LHCN-M2 (cell line): ENCODE measurements at places on chromosomes 7 and 10. TPM values are rescaled to one million over a fixed set of nuclear protein-coding genes. Genes with fewer than 3 reads are reported as not detected.

DNA sequence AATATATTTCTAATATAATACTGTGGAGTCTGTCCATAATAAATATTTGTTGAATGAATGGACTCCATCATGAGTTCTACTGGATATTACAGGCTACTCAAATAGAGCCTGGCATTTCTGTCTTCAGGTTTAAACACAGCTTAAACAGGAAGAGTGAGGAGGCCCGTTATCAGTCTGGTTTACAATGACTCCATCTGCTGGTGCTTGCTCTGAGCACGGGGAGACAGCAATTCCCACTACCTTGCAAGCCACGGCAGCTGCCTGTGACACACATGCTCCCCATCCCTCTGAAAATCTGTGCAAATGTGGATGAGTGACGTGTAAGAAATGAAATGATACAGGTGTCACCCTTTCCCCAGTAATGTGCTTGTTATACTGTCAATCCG is 293.5 kb upstream of the IMMP2L start:
- DNase-seq = peak; percentile 22

DNA sequence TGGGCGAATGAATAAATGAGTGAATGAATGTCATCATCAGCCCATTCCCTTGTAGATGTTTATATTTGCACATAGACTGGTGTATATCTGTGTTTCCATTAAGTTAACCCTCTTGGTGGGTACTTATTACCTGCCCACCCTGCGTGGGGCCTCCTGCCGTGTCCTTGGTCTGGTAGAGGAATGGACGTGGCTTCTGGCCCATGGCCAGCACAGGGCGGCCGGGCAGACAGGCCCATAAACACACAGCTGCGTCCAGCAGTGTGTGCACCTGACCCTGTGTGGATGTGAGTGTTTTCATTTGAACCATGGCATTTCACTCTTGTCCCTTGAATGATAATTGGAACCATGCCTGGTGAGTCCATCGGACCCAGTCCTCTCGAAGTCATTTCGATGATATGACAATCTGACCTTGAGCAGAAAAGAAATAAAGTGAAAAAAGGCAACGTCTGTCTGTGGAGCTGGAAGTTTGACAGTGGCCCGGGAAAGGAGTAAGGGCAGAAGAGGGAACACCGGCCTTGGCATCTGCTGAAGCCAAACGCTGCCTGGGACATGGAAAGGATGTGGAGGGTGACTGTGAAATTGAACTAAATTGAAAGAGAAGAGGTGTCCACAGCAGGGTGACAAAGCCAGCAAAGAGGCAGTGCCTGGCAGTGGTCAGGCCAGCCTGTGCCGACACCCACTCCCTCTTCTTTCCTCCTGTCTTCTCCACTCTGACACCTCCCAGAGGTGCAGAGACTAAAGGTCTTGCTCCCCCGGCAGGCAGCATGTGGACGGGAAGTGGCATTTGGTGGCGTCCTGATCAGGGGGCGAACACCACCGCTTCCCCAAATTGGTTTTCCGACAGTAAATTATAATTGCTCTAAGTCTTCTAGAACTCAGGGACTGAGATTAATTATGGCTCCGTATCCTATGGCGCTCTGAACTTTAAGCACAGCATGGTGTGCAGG is 199.0 kb upstream of the ZMIZ1 start:
- no peak for DNase-seq

Gene C7orf57
- 0.13 and 0.29 TPM in 2 replicates for total RNA-seq

GRCh38 chr10:103707956-103708626 is 147.3 kb downstream of the SH3PXD2A start:
- no peak for DNase-seq
